Stimulated activated CD8-positive, alpha-beta memory T cell treated with anti-CD3 and anti-CD28 coated beads, Interleukin-4, amount 100 ng/mL, for 1 hour (primary cell): ENCODE measurements at places on chromosomes 3 and 15.

DNA sequence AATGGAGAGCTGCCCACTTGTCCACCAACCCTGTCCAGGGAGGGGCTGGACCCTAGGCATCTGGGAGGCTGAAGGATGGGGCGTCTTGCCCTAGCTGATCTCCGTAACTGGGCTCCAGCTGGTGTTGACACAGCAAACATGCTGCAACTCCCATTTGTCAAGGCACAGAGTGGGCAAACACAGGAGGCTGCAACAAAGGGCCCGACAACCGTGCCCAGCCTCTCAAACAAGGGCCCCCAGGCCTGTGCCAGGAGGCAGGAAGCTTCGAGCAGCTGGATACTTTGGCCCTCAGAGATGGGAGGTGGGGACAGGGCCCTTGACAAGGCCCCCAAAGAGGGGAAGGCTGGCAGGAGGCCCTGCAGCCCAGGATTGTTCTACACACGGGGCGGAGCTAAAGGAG is 64.2 kb upstream of the TMEM115 start:
- DNase-seq: no peak

DNA sequence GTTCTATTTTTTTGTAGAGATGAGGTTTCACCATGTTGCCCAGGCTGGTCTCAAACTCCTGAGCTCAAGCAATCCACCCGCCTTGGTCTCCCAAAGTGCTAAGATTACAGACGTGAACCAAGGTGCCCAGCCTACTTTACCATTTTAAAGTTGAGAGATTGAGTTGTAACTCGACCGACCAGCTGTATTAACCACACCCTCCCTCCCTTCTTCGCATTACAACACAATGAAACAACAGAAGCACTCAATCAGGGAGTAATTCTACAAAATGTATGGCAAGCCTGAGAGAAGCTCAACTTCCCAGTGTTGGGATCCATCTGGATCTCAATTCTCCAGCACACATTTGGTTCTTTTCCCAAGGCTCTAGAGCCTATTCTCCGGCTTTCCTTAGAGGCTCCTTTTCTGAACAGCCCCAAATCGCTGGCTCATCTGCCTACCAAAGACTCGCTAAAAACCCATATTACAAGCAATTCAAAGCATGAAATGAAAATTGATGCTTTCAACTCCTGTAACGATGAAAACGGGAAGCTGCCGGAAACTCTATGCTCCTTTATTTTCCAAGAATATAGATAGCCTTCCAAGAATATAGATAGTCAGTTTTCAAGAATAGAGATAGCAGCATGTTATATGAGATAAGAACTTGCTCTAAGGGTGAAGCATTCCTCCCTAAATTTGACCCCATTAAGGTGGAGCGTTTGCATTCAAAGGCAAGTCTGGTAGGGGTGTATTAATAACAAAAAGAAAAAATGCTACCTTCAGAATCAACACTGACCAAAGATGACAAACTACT is 450.9 kb downstream of the MAGI1 start:
- no peak for DNase-seq

- DNase-seq: no peak
These were observed 136.0 kb upstream of the THBS1 start for GRCh38 chr15:39444735-39445470.

GRCh38 chr15:60408463-60408981 is 10.7 kb upstream of the ANXA2 start:
- DNase-seq: no peak

DNA sequence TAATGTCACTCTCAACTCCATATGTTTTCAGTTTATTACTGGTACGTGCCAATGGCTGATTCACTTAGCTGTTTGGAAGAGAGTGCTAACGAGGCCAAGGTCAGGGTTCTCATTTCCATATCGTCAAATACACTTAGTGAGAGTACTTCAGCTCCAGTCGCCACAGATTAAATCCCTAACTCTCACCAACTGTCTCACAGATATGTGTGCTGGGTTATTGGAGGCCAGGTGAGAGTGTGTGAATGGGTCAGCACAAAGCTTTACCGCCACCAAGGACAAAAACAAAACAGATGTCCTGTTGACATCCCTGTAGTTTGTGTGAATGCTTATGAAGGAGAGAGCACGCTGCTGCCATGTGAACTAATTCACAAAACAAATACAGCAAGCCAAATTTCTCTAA is 133.5 kb upstream of the TBL1XR1 start:
- no peak for DNase-seq

GRCh38 chr15:73680549-73680948 is 3.6 kb upstream of the CD276 start:
- no peak for DNase-seq

DNA sequence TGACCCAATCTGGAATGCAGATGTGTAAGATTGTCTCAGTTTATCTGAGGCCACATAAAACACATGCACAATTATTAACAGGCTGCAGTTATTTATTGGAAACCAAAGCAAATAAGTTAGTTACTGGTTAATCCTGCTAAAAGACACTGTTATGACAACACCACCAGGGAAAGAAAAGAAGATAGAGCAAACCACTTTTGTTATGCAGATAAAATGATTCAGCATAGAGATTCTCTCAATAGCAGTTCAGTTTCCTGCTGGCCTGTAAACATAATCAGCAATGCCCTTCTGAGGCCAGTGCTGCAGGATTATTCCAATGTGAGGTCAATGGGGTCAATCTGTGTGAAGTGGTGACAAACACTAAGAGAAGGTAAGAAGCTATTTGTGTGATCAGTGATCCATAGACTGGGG is 244.4 kb downstream of the ZBTB20 start:
- DNase-seq: no peak

GRCh38 chr3:138197524-138197923 is 10.4 kb downstream of the ARMC8 start:
- no peak for DNase-seq

- DNase-seq: no peak
These were observed 154.3 kb upstream of the ZBTB20 start for GRCh38 chr3:115301364-115301860.

DNA sequence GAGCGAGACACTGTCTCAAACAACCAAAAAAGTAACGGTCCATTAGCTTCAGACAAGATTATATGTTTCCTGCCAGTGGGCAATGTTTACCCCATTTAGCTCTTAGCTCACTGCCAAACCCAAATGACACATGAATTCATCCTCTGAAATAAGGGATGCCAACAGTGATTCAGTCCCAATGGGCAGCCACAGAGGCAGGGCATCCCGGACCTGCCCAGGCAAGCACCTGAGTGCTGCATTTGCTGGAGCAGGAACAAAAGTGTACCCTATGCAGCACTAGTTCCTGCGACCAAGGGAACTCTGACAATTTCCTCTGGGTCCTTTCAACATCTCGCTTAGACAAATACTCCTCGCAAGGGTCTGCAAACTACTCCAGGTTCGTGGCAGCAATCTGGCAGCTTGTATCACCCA is 8.0 kb downstream of the IP6K2 start:
- DNase-seq: no peak

GRCh38 chr3:123013876-123014275 is 13.7 kb downstream of the SEMA5B start:
- no peak for DNase-seq

DNA sequence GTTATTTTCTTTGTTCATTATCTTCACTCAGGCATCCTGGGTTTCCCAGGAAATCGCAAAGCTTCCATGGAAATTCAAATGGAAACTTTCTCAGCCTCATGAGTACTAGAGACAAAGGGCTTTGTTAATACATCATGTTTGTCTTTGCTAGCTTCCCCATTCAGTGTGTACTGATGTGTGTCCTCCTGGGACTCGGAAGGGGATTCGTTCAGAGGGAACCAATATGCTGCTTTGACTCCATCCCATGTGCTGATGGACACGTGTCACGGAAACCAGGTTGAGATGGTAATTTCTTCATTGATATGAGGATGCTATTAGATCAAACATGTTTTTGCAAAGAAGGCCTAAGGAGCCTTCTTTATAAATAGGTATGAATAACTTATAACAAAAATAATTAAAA is 87.0 kb upstream of the KCNAB1 start:
- DNase-seq: no peak

DNA sequence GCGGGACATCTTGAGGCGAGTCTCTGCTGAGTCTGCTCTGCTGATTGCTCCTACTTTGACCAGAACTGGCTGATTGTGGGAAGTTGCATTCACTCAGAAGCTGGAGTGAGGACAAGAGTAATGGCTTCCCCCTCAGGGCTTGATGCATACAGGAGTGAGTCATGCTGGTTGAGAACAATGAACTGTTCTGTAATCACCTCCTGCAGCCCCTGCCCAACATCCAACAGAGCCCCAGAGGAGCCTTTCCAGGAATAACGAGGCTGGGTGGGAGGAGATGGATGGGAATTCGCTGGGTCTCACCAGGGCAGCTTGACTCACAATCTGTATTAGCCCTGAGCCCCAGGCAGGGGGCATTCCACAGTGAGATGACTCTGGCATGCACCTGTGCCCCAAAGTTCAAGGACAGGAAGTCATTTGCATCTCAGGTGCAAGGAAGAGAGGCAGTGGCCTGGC is 85.0 kb downstream of the RAB11A start:
- DNase-seq: no peak

DNA sequence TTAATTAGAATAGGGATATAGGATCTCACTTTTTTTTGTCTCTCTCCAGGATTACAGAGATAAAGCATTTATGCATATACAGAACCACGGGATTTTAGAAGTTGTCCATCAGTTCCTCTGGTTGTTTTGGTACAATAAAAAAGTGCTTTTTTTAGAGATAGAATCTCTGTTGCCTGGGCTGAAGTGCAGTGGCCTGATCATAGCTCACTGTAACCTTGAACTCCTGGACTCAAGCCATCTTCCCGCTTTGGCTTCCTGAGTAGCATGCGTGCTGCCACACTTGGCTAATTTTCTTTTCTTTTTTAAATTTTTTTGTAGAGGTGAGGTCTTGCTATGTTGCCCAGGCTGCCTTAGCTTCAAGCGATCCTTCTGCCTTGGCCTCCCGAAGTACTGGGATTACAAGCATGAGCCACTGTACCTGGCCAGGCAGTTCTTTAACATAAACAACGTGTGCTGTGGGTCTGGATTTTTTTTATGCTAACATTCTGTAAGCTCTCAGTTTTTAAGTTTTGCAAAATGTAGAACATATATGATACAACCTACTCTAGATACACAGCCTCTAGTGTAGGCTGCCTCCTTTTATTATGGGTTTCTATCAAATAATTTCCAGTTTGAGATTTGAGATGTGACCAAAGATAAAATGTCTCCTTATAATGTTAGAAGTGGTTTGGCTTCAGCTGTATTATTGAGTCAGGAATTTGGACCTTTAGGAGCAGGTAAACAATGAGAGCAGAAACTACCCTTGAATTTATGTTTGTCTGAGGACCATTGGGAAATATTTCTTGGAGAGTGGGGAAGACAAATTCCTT is 57.4 kb upstream of the ULK4 start:
- DNase-seq: no peak

GRCh38 chr3:51706788-51707731 is at the start of gene GRM2:
TSS of gene GRM2 (plus strand) at chr3:51707068. CDS start at chr3:51708984, 1,916 bp downstream.
- no peak for DNase-seq

- DNase-seq: no peak
These were observed 210.0 kb downstream of the NFKBIZ start for GRCh38 chr3:102059145-102059943.

GRCh38 chr15:56156877-56157276 is 86.8 kb downstream of the RFX7 start:
- DNase-seq: no peak

GRCh38 chr15:101773496-101774100 is 29.7 kb upstream of the OR4F6 start:
- DNase-seq: no peak

DNA sequence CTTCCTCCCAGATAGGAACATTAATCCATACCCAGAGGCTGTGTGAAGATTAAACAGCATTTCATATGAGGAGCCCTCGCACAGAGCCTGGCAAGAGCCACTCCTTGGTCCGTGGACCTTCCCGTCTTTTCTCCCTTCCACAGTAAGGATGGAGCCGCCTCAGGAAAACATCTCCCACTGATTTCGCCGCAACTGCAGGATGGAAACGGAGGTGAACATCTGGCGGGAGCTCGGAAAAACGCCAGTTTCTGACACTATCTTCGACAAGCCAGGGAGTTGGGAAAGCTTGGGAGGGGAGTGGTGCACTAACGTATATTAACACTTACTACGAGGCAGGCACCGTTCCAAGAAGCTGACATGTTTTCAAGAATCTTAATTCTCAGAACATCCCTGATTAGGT is 157.9 kb downstream of the XXYLT1 start:
- DNase-seq: no peak

DNA sequence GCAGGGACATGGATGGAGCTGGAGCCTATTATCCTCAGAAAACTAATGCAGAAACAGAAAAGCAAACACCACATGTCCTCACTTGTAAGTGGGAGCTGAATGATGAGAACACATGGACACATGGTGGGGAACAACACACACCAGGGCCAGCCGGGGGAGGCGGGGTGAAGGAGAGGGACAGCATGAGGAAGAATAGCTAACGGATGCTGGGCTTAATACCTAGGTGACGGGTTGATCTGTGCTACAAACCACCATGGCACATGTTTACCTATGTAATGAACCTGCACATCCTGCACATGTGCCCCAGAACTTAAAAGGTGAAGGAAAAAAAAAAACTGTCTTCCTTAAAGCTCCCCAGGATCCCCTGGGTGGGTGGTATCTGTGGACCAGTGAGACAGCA is 87.1 kb downstream of the ADAMTS17 start:
- no peak for DNase-seq

- peak; percentile 80 for DNase-seq
These were observed at the start of gene SELENOS for GRCh38 chr15:101277038-101277822. TSS of gene SELENOS (minus strand) at chr15:101277485. CDS start at chr15:101277417, 68 bp downstream.

- DNase-seq: no peak
These were observed 22.5 kb downstream of the MYZAP start for GRCh38 chr15:57614241-57614640.

- DNase-seq: no peak
These were observed 1146.6 kb downstream of the ROBO1 start for GRCh38 chr3:78621061-78621716.

DNA sequence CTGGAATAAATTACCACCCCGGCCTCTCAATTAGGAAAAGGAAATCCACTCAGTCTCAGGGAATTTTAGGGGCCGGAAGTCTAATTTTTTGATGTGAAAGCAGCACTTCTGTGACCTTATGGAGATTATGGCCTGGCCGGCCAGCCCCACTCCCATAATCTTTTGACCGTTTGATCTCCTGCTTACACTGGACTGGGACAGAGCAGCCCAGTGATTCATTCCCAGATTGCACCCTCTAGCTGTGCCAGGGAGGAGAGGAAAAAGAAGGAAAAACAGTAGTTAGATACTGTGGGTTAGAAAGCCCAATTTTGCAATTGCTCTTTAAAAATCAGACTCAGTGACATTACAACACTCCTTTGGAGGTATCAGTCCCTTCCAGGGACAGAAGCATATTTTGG is 32.4 kb downstream of the GJD2 start:
- no peak for DNase-seq

GRCh38 chr3:35028157-35028556 is 611.2 kb upstream of the ARPP21 start:
- no peak for DNase-seq
